Epithelial cell of proximal tubule (primary cell): ENCODE measurements at places on chromosomes 1 and 21.

- no peak for DNase-seq
Observed at GRCh38 chr1:22328331-22329147, 123.1 kb upstream of the ZBTB40 start.

- peak; percentile 38 for DNase-seq
Observed at GRCh38 chr1:81832573-81832972, 31.8 kb downstream of the ADGRL2 start.

- DNase-seq = no peak
Observed at GRCh38 chr1:197920414-197921117, 3.4 kb downstream of the LHX9 start.

DNA sequence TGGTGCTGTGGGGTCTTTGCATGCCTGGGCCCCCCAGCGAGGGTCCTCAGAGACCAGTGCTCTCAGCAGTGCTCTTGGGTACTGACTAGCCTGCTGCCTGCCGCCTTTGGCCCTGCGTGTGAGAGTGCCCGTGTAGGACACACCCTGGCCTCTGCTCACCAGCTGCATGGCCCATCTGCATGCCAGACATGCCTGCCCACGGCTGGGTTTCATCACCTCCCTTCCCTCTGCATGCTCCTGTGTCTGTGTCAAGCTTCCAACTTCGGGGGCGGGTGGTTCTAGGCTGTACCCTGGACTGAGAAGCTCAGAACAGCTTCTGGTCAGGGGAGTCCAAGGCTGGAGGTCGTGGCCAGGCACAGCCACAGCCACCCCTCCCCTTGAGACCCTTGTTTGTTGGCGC, 56.9 kb downstream of the PTPRF start:
- no peak for DNase-seq

GRCh38 chr1:168991667-168992475, 114.6 kb upstream of the ATP1B1 start:
- DNase-seq = no peak

- no peak for DNase-seq
Observed at GRCh38 chr1:74641876-74642275, 31.7 kb downstream of the ERICH3 start.

- DNase-seq = no peak
Observed at GRCh38 chr1:96833376-96833775, 111.8 kb downstream of the PTBP2 start.

- no peak for DNase-seq
Observed at GRCh38 chr21:31869750-31870149, 3.1 kb upstream of the HUNK start.

GRCh38 chr1:110872745-110873720, at the start of gene CD53:
CD53 (plus strand) TSS chr1:110873148; CDS start chr1:110891409, 18,261 bp downstream.
- no peak for DNase-seq

DNA sequence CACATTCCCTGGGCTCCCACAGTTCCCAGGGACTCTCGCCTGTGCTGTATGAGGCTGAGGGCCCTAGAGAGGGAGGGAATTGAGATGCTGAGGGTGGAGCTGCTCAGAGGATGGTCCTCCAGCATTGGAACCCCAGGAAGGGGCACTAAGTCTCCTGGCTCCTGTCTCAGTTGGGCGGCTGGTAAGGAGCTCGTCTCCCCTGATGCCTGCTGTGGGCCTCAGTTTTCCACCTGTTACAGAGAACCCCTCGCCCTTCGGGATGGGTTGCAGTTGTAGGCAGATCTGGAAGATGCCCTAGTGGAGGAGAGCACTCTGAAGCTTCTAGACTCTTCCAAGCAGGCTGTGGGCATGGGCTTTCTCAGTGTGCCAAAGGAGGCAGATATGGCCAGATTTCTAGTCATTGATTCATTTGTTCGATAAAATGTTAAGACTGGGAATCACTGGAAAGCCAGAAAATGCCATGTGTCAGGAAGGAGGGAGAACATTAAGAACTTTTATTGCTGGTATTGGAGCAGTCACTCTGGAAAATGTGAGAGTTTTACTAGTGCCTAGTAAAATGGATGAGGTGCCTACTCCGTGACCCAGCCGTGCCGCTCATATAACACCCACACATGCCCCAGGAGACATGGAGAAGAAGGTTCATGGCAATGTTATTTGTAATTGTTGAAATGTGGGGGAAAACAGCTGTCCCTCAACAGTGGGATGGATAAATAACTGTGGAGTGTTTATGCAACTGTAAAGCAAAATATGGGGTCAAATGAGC, 828 bp upstream of the MYBPH start:
- DNase-seq = no peak

DNA sequence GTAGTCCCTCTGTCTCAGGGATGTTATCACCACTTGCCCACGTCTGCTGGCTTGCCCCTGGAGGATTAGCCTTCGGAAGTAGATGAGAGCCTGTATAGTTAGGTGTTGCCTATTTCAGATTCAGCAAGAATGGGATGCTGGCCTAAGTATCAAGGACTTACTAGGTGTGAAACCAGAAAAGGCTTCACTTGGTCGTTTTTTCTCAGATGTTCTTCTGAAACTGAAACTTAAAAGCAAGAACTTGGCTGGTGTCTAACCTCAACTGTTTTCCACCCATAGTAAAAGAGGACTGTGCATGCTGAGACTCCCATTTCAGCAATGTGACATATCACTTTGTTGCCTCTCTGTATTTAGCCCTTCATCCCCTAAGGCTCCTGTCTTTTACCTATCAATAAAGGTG, 67.0 kb upstream of the LRRC53 start:
- DNase-seq = no peak

GRCh38 chr1:9151328-9151860, 22.5 kb upstream of the GPR157 start:
- no peak for DNase-seq

DNA sequence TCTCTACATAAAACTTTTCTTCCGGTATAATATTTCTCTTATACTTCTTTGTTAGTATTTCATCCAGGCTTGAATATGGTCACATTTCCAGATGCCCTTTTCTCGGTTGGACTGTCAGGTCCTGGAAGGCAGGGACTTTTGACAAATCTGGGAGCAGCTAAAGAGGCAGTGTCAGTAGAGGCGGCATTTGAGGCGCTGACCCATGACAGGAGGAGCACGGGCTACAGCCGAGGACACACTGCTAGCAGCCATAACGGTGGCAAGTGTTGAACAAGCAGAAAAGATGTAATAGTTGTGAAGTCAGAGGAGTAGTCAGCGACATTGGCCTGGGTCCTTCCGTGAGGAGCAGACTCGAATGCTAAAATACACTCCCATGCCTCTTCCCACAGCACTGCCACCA, 14.5 kb upstream of the NRIP1 start:
- no peak for DNase-seq

- no peak for DNase-seq
Observed at GRCh38 chr1:86701731-86702130, 2.6 kb upstream of the SH3GLB1 start.

GRCh38 chr1:12524266-12524665, 93.7 kb downstream of the DHRS3 start:
- no peak for DNase-seq

- no peak for DNase-seq
Observed at GRCh38 chr1:32247452-32247851, 430 bp downstream of the FAM167B start.

GRCh38 chr1:14602136-14602535, 3.7 kb downstream of the KAZN start:
- peak; percentile 52 for DNase-seq

- DNase-seq = no peak
Observed at GRCh38 chr1:241600496-241600901, 39.7 kb downstream of the CHML start.

DNA sequence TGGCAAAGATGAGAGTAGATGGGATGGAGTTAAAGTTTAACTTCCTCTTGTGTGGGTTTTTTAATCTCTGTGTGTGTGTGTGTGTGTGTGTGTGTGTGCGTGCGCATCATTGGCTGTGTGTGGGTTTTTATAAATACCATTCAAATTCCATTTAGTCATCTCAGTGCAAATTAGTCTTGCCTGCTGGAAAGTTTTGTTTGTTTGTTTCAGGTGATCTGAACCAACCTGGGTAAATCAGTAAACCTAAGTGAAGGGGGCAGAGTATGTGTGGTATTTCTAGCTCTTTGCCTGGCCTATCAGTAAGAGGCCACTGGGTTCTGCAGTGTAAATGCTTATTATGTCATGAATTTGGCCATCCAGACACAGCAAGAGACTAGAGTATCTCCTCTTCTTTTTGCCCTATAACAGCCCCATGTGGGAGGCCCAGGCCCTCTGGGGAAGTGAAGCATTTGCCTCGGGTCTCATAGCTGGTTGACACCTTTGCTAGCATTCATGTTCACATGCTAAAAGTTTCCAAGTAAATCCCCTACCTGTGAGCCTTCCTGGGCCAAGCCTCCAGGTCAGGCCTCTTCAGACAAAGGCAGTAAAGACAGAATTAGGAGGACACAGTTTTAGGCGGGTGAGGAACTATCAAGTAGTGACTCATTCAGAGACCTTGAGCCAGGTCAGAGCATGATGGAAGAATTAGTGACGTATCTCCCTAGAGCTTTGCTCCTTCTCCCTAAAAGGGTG, 14.7 kb downstream of the INTS3 start:
- DNase-seq = peak; percentile 99

- no peak for DNase-seq
Observed at GRCh38 chr21:26925636-26926035, 41.3 kb downstream of the ADAMTS5 start.

DNA sequence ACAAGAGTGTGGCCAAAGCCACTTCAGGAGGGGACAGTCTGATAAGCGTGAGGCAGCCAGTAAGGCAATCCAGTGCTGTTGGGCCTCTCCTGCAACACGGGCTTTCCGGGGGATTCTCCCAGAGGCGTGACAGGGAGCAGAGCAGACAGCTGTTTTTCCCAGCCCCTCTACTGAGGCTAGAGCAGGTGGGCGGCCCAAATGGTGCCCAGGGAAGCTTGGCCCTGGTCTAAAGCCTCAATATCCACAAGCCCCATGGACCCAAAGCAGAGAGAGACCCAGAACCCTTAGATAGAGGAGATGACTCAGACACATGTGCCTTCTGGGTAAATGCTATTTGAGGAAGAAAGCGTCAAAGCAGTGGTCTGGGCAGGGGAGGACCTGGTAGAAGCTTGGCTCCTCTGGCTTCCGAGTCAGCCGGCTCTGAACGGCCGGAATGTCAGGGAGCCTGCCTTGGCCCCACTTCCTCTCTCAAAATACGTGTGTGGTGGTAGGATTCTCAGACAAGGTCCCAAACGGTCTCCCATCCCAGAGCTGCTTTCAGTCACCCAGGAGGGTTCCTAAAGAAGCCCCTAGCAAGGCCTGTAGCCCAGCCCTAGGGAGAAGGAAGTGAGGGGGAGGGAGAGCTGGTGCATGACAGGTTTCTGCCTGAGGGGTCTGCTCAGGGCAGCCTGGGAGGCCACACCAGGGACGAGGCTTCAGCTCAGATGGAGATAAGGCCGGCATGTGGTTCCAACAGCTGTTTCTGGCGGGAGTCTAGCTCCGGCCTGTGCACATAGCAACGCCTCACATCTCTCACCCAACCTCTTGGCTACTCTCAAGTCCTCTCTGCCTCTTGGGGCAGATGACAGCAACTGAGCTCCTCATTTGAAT, 28.8 kb downstream of the PIK3C2B start:
- DNase-seq = no peak

GRCh38 chr1:29297450-29297849, 61.1 kb downstream of the PTPRU start:
- DNase-seq = no peak

GRCh38 chr21:18163956-18164355, 80.7 kb upstream of the CHODL start:
- no peak for DNase-seq

DNA sequence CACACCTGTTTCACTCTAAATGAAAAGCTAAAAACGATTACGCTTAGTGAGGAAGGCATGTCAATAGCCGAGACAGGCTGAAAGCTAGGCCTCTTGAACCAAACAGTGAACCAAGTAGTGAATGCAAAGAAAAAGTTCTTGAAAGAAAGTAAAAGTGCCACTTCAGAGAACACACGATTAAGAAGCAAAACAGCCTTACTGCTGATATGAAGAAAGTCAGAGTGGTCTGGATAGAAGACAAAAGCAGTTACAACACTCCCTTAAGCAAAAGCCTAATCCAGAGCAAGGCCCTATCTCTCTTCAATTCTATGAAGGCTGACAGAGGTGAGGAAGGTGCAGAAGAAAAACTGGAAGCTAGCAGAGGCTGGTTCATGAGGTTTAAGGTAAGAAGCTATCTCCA, 130.7 kb downstream of the SIPA1L2 start:
- no peak for DNase-seq

DNA sequence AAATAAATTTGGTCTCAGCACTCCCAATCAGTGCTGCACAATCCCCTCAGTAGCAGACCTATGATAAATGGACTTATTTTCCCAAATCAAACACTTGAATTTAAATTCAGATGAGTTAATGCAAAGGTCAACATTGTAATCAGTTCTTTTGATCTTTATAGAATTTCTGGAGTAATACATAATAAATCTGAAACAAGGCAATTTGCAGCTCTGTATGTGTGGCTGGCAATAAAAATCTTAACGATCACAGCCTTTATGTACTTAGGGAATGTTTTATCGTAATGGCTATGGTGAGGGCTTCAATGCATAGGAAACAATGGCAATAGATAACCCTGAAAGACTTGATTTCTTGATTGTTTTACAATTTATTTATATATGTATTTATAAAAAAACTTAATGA, 91.4 kb downstream of the GPATCH2 start:
- DNase-seq = no peak

DNA sequence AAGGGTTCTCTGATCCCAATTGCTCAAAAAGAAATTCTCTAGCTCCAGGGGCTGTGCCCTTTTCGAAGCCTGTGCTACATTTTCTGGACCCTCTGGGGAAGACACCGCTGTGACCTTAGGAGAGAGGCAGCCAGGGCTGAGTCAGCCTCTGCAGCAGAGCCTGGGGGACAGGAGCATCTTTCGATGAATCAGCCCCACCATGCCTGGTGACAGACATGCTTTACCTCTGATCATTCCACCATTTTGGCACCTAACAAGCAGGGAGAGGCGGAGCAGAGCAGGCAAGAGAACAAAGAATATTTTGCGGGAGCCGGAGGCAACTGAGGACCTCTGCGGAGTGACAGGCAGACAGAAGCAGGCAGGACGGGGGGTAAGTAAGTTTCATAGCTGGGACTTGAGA, 84.9 kb downstream of the VWA5B1 start:
- no peak for DNase-seq

- no peak for DNase-seq
Observed at GRCh38 chr1:221907166-221907932, 165.5 kb upstream of the DUSP10 start.

DNA sequence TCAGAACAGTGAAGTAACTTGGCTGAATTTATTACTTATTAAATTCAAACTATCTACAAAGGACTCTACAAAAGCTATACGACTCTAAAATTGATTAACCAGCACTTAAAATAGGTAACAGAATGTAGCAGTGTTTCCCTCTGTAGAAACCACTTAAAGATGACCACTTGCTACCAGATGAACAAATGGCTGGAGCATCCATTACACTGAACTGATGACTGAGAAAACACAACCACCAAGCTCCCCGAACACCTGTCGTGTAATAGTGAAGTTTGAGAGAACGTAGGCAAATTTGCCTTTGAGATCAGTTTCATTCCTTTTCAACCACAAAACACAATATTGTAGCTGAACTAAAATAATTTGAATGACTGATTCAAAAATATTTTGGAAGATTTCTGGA, 226.7 kb downstream of the KCNT2 start:
- DNase-seq = no peak

- DNase-seq = peak; percentile 38
Observed at GRCh38 chr1:64834734-64835133, 89.9 kb downstream of the RAVER2 start.
